ENCODE measurements at places on chromosomes 3 and 15.

GRCh38 chr3:140754936-140755335 is 77.1 kb downstream of the TRIM42 start:
- no peak for DNase-seq

- DNase-seq, result no peak
Observed at GRCh38 chr3:32568953-32569352, 1.7 kb downstream of the DYNC1LI1 start.

DNA sequence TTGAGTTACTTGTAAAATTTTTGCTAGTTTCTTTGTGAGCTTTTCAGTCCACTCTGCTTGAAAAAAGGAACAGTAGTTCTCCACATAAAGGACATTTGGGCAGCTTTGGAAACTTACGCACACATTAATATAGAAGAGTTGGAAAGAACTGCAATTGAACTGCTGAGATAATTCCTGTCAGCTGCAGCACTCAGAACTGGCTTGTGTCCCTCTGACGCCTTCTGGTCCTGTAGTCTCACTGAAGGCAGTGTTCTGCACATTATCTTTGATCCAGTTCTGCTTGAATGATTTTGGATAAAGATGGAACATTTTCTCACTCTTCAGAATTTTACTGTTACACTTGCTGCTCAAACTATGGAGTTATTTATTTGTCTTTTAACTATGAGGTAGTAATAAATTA is 901.9 kb downstream of the OTOL1 start:
- no peak for DNase-seq

DNA sequence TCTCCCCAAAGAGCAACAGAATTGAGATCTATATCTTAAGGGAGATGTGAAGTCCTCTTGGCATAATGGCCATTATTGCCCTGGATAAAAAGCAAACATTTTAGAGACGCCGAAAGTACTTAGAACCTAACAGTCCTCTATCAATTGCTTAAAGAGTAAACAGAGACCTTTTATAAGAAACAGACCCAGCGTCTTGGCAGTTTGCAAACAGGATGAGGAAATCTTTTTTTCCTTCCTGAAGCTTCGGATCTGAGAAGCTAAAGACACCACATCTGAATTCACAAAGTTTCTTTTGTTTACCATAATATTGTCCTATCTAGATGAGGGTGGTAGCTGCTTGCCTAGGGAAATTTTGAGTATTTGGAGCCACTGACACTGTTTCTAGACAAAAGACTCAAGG is 59.9 kb upstream of the LIMD1 start:
- no peak for DNase-seq

DNA sequence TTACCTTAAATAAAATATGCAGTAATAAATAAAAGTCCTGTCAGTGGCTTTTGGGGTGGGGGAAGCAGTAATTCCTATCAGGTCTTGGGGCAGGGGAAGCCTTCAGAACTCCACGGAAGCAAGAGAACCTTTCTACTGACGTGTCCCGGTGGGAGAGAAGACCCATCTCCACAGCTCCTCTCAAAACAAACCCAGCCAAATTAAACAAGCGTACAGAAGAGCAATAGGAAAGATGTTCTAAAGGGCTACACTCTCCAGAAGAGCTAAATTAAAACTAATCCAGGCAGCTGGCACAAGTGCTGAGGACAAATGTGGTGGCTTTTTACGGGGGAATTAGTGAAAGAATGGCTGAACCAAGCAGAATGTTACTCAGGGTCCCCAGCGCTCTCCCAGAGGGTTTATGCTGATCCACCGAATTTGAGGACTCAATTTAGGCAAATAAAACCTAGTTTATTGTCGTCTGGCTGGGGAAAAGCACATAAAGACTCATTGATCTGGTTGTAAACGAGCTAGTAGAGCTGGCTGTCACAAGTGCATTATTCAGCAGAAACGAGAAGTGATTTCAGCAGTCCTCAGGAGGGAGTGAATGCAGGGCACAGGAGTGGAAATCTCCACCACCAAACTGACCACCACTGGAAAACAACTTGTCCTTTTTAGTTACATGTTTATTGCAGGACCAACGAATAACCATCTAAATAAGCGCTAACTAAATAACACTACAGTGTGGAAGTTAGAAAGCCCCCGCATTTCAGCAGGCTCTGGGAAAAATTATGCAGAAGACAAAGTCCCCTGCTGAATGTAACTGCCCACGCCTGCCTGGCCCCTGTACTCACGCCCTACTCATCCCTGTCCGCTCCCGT is 13.5 kb downstream of the BFSP2 start:
- DNase-seq, result no peak

DNA sequence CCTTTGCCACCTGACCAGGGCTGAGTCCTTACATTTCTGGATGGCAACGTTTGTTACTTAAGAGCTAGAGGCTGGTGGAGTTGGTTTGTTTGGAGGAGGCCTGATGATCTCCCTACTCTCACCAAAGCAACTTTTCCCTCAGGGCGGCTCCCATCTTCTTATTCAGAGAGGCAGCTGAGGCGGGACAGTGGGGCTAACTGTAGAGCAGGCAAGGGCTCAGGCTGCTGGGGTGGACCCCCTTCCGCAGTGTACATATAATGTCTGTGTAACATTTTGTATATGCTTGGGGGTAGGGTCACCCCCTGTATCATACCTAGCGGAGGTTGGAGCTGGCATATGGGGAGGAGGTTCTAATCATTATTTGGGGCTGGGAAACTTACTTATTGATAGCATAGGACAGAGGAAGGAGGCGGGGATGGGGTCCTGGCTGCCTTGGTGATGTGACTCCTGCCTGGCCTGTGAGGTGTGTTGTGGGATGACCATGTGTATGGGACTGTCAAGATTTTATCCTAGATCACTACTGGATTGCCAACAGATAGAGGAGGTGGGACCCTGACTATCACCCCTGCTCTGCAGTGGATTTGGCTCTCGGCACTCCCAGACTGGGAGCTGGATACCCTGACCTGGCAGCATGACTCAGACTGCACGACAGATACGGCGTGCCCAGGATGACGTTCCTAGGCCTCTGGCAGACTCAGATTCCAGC is 52.5 kb upstream of the UBE2Q2 start:
- DNase-seq, result no peak

GRCh38 chr3:43298292-43298691 is 12.0 kb downstream of the SNRK start:
- no peak for DNase-seq

DNA sequence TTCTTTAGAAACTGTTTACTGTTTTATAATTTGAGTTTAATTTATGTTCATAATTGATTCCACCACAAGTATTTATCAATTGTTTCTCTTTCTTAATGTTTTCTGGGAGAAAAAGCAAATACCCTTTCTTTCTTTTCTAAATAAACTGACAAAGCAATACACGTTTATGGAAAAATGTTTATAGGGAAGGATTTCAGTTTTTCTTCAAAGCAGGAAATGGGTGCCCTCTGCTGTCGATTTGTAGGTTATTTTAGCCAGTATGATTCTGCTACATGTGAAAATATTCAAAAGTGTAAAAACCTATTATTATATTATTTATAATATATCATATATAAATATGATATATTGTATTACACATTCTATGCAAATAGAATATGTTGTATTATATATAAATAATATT is 921.0 kb upstream of the ROBO1 start:
- no peak for DNase-seq

- no peak for DNase-seq
Observed at GRCh38 chr3:195113536-195114425, 157.2 kb downstream of the XXYLT1 start.

GRCh38 chr15:80395616-80396015 is 8.6 kb upstream of the ARNT2 start:
- DNase-seq, result no peak

- no peak for DNase-seq
Observed at GRCh38 chr3:71350998-71351397, 232.5 kb downstream of the FOXP1 start.

DNA sequence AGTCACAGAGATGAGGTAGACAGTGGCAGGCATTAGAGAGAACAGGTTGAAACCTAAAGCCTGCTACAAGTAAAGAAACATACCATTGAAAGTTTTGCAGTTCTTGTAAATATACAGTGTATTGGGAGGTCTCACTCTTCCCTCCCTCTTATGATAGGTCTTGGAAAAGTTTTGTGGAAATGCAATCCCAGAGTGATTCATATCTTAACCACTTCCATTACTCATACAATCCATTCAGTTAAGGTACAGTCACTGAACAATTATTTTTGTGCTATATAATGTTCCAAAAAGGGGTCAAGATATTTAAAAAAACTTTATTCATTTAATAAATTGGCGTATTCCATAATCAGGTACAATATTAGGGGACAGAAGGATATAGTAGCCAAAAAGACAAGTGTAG is 737.7 kb upstream of the ALCAM start:
- DNase-seq, result no peak

- DNase-seq, result no peak
Observed at GRCh38 chr3:183301937-183302580, 49.0 kb downstream of the B3GNT5 start.

- DNase-seq, result no peak
Observed at GRCh38 chr15:48060396-48060795, 60.4 kb upstream of the SLC24A5 start.

DNA sequence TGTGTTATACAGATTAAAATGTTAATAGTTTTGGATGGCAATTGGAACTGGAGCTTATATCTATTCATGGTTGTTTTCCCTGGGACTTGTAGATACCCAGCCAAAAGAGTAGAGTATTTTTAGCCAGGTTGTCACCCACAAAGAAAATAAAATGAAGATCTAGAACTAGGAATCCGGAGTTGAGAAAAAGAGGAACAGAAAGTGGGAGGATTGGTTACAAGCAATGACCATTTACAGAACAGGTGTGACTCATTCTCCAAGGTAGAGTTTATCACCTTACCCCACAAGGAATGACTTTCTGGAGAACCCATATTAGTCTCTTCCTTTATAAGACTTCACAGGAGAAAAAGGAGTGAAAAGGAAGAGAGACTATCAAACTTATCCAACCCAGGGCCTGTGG is 99.8 kb downstream of the TMEM108 start:
- no peak for DNase-seq

DNA sequence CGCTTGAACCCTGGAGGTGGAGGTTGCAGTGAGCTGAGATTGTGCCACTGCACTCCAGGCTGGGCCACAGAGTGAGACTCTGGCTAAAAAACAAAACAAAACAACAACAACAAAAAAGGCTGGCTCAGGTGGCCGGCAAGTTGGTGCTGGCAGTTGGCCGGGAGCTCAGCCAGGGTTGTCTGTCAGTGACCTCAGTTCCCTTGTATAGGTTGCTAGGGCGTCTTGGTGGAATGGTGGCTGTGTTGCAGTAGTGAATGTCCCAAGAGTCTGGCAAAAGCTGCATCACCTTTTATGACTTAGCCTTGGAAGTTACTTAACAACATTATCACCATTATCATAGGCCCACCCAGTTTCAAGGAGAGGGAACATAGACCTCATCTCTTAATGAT is 40.6 kb downstream of the ASB7 start:
- DNase-seq, result no peak

GRCh38 chr3:126963261-126964190 is 19.4 kb upstream of the PLXNA1 start:
- DNase-seq, result no peak

GRCh38 chr15:78979456-78980320 is 34.8 kb upstream of the CTSH start:
- peak; percentile 42 for DNase-seq

DNA sequence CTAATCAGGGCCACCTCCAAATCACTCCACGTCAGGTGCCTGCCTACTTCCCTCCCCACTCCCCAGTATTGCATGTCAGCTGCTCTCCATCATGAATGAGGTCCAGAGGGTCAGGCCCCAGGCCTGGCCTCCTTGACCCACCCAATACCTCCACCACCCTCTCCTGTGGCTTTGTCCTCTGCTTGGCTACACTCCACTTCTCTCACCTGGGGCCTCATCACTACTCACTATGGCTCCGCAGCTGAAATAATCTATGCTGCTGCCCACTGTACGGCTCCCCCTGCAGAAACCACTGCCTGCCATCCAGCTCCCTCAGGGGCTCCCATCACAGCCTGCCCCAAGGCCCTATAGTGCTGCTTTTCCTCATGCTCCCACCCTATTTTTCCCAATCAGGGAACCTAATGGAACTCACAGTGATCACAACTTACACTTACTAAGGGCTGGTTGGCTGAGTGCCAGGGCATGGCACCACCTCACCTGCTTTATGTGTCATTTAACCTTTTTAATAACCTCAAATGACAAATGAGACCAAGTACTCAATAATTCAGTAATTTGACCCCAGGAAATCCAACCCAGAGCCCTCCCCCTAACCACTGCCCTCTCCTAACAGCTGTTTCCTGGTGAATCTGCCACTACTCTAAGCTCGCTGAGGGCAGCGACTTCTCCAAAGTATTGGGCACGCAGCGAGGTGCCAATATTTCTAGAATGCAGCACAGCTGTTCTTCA is 2.3 kb downstream of the GORASP1 start:
- DNase-seq, result peak; percentile 4

DNA sequence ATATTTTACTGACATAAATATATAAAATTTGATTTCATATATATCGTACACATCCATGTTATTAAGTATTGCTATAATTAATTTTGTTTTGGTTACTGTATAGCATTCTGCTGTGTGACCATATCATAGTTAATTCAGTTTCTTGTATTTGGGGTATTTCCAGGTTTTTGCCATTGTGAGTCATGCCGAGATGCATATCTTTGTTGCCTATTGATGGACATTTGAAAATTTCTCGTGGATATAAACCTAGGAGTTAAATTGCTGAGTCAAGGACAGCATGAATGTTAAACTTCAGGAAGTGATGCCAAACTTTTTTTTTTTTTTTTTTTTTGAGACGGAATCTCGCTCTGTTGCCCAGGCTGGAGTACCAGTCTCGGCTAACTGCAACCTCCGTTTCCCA is 33.7 kb upstream of the GPR171 start:
- DNase-seq, result no peak

All from NCI-H2171 treated with DMSO at 0.1 percent for 48 hours (cell line).